NCI-H446 treated with DMSO at 0.1 percent for 48 hours (cell line): ENCODE measurements at places on chromosomes 11 and 22.

DNA sequence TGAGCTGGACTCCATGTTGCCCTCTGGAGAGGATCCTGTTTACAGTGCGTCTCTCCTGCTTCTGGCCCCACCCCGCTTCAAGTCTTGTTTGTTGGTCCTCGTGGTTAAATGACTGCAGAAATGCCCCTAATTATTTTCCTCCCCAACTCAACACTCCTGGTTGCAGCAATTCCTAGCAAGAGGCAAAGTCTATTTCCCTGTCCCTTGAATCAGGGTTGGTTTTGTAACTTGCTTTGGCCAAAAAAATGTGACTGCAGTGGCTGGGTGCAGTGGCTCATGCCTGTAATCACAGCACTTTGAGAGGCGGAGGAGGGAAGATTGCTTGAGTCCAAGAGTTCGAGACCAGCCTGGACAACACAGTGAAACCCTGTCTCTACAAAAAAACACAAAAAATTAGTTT is 41.0 kb upstream of the FGF3 start:
- DNase-seq: no peak

DNA sequence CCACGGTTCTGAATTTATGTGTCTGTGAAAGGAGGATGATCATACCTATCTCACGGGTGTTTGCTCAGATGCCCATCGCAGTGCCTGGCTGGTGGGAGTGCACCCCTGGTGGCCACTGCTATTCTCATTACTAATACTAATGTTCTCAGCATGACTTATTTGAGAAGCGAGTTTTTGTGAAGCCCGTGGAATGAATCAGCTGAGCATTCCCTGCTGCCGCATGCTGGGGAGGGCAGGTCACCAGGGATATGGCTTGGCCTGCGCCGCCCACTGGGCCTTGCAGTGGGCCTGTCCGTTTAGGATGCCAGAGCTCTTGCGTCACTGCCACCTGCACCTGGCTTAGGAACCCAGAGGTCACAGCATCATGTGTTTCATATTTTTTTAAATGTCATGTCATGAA is 16.9 kb downstream of the CTTN start:
- no peak for DNase-seq

DNA sequence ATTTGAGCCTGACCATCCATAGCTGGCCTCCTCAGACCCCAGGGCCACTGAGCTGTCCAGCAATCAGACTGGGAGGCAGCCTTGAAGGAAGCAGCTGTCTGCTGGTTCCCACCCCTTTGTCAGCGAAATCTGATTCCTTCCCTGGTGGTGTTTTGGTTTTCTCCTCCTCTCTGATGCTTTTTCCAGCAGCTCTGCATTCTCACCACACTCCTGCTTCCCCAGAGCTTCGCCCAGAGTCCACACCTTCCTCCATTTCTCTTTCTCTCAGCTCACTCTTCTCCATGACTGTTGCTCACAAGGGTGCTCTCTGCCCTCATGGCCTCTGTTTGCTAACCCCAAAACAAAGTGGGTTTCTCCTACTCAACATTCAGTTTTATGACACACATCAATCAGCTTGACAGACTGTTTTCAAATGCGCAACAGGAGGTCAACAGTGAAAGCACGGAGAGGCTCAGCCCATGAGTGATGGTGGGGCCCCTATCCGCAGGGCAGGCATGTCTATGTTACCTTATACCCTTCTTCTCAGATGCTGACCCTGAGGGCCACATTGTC is 130.6 kb upstream of the MTNR1B start:
- DNase-seq: no peak

DNA sequence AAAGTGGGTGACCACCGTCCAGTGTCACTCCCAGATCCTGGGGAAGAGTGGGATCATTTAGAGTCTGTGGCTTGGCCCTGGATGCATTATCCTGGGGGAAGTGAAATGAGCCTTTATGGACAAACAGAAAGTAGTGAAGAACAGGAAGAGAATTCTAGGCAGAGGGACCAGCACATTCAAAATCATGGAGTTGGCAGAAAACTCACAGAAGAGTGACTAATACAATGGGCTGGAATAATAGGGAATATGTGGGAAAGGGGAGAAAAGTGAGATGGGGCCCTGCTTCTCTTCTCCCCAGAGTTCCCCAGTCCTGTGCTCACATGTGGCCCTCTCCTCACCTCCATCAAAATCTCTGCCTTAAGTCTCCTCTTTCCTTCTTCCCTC is 84.3 kb downstream of the CCDC81 start:
- DNase-seq: no peak

DNA sequence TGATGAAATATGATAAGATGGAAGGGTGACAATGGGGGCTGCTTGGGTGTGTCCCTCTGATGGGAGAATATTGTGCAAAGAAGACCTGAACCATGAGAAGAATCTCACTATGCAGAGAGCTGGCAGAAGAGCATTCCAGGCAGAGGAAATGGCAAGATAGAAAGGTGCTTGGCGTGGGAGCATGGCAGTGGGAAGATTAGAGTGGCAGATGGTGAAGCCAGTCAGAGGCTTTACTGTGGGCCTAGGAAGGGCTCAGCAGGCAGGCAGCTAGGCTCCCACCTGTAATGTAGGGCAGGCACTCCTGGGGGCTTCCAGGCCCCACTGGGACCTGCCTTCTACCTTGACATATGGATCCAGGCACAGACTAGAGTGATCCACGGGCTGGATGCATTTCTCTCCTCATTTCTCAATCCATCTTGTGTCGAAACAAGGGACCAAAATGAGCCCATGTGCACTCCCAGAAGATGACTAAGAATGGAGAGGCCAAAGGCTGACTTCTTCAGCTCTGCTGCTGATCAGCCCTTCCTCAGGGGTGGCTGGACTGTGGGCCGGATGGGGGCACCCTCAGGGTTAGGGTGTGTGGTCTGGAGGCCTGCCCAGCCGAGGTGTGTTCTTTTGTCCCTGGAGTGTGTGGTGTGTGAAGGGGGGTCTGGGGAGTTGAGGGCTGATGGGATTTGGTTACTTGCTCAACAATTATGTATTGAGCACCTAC is 88.3 kb downstream of the TSPAN18 start:
- DNase-seq: no peak

DNA sequence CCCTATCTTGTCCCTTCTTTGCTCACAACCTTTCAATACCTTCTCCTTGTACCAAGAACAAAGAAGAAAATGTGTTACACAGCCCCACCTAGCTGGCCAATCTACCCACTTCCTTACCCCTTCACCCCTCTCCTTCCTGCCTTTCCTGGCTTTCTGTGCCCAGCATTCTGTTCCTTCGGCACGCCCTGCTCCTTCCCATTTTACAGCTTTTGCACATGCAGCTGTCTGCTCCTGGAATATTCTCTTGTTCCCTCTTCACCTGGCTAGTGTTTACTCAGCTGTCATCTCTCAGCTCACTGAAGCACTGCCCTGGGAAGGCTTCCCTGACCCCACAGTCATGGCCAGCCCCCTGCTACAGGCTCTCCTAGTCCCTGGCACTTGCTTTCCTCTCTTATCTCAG is 30.7 kb downstream of the SERPINH1 start:
- no peak for DNase-seq

GRCh38 chr11:10375280-10375971 is 70.6 kb downstream of the ADM start:
- DNase-seq: no peak

GRCh38 chr11:33635161-33635560 is 65.5 kb downstream of the C11orf91 start:
- peak; percentile 67 for DNase-seq

DNA sequence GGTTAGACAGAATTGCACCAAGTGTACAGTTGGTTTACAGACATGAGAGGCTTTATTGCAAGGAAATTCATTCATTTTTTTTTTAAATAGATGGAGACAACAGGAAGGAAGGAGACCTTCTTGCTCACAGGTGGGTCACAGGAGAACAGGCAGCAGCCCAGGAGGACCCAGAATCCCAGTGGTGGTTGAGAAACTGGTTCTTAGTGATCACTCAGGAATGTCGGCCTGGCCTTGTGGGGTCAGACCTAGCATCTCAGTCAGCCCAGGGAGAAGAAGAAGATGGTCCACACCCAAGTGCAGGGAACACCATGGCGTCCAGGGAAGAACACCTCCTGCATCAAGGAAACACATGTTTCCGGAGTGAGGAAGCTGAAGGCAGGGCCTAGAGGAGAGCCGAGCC is 849 bp downstream of the KRTAP5-11 start:
- DNase-seq: no peak

DNA sequence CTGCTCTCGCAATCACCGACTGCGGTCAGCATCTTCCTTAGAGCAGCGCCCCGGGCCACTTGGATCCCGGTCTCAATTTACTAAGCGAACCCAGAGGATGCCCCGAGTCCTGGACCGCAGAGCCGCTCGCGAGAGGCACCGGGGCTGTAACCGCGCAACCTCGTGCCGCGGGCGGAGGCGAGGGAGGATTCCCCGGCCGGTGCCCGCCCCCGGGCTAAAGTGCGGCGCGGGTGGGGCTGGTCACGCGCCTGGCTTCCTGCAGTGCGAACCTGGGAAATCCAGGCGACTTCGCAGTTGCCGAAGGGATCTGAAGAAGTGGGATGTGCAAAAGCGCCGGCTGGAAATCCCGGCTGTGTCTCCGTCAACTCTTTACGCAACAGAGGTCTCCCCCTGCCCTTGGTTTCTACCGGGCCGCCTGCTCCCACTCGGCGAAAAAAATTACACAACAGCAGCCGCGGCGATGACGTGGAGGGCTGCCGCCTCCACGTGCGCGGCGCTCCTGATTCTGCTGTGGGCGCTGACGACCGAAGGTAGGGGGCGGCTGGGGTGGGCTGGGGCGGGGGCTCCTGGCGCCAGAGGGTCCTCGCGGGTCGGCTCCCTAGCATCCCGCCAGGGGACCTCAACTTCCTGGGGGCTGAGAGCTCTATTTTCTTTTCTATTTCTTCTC is at the start of gene NCR3LG1:
Gene NCR3LG1 (plus strand): TSS at position 291 of the 667 bp plus-strand sequence. CDS start 170 bp downstream, at position 461.
- DNase-seq: no peak

DNA sequence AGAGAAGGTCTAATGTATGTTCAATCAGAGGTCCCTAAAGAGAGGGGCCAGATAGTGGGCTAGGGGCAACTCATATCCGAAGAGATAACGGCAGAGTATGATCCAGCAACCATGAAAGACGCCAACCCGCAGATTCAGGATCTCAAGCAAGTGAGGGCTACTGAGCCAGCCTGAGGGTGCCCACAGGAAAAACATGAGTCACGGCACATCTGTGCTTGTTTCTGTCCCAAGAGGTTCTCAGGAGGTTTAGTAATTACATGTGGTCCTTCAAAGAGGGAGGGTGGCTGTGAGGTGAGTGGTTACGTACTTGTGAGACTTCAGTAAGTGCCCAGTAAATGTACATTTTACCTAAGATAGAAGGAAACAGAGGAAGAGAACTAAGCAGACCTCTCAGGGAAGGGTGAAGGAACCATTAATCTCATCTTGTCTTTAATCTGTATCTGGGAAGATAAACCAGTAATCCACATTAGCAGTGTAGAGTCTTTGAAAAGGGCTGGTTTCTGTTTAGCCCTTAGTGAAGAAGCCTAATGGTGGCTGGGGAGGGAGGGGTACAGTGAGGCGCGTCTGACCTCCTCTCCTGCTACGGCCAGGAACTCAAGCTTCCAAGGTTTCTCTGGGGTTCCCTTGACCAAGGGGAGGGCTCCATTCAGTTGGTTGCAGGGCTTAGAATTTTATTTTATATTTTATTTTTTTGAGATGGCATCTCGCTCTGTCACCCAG is 10.2 kb downstream of the SIRT3 start:
- DNase-seq: no peak

DNA sequence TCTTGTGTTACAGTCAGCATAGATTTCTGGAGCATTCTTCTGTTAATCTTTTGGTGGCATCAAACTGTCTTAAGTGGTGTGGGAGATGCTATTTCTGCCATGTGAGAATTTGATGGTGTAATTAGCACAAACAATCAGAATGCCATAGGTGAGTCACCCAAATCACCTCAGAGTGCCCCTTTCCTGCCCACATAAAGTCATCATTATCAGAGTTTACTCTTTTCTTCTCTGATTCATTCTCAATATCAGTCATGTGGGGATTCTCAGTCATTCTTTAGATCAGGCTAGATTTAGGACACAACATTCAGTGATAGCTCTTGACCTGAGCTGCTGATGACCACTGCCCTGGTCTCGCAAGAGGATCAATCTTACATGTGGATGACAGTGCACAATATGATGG is 23.7 kb upstream of the MS4A6A start:
- no peak for DNase-seq

DNA sequence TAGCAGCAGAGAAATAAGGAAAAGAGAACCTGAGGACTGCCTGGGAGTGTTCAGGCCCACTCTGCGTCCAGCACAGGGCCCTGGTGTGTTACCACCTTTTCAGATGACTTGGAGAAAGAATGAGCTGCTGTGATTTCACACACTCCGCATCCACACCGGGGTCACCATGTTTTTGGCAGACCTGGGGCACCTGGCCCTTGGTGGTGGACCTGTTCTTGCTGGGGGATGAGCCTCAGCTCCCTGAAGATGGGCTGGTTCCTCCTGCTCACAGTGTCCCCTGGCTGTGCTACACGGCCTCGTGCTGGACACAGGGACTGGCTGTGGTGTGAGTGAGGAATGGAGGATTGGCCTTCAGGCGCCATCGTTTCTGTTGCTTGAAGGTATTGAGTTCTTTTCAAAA is 1381.4 kb downstream of the TBC1D22A start:
- DNase-seq: no peak

DNA sequence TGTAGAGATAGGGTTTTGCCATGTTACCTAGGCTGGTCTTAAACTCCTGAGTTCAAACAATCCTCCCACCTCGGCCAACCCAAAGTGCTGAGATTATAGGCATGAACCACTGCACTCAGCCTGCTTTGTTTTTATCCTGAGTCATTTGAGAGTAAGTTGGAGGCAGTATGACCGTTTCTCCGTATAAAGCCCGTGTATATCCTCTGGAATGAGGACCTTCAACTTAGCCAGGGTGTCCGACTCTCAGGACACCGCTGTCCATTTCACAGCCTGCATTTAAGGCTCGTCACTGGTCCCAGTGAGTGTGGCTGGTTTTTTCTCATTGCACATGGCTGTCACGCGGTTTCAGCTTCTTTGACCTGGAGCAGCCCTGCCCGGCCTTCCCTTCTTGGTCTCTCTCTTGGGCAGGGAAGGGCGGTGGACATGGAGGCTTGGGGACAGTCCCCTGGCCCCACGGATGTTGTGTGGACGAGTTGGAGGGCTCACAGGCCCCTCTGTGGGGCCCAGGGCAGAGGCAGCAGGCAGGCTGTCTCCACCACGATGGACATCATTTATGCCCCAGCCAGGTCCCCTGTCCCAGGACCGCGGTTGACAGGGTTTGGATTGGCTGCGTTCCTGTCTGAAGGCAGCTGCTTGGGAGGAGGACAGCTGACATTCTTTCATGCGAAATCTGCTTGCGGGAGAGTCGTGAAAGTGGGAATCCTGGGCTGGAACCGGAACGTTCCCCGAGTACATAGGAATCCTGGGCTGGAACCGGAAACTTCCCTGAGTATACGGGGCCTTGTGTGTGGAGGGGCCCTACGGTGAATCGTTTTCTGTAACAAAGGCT is 93.3 kb downstream of the KCNQ1 start:
- no peak for DNase-seq

GRCh38 chr11:15483205-15483604 is 368.5 kb downstream of the INSC start:
- DNase-seq: no peak

GRCh38 chr11:70082829-70083228 is 4.7 kb downstream of the ANO1 start:
- DNase-seq: no peak
